ENCODE measurements at places on chromosomes 5 and 9.
A peak's percentile ranks its signal among the peaks of the same experiment; 100 is the strongest.

- peak; percentile 4 for DNase-seq
Measured at GRCh38 chr9:69971643-69972449, 71.8 kb upstream of the MAMDC2 start.

DNA sequence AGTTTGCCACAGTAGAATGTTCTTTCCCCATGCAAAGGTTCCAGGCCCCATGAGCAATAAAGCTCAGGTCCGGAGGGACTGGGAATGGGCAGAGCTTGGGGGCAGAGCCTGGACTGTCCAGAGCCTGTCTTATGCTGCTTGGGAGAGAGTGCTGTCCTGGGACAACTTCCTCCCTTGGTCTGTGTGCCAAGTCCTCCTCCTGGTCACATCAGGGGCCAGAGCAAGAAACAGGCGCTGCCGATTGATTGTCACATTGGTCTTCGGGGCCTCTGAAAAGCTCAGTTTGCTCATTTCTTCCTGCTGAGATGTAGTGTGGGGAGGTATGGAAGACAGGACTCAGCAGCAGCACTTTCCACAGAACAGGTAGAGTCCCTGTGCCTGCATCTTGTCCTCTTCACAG lies 54.0 kb upstream of the FCN1 start:
- DNase-seq: no peak

- DNase-seq: no peak
Measured at GRCh38 chr9:8718121-8718725, 918.6 kb upstream of the DMAC1 start.

- peak; percentile 20 for DNase-seq
Measured at GRCh38 chr5:142977363-142978051, 207.3 kb downstream of the ARHGAP26 start.

GRCh38 chr5:1171340-1171941 lies 30.0 kb upstream of the SLC6A19 start:
- no peak for DNase-seq

DNA sequence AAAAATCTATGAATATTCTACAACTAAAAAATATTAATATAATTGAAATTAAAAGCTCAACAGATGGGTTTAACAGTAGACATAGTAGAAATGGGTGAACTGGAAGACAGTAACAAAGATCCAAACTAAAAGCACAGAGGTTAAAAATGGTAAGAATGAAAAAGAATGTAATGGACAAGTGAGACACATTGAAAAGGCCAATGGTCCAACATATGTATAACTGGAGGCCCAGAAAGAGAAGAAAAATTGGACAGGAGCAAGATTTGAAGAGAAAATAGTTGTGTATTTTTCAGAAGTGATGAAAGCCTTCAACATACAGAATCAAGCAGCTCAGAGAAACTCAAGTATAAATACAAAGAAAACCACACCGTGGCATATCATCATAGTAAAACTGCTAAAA lies 58.6 kb downstream of the PCDHGC5 start:
- DNase-seq: no peak

- DNase-seq: no peak
Measured at GRCh38 chr9:113844466-113844865, 31.6 kb upstream of the ZNF618 start.
